CD8-positive, alpha-beta T cell (primary cell): ENCODE measurements at places on chromosomes 6 and 20. TPM values are rescaled to one million over a fixed set of nuclear protein-coding genes. Genes with fewer than 3 reads are reported as not detected.

The ABCC10 gene
- 45.5 TPM for total RNA-seq

The EBF4 gene
- total RNA-seq: 5.8 TPM

The KIF16B gene
- total RNA-seq: 4.9 TPM

The CAGE1 gene
- 0.33 TPM for total RNA-seq

The IRAK1BP1 gene
- 1.0 TPM for total RNA-seq

The RAET1E gene
- total RNA-seq: not detected

The SYTL3 gene
- 38.2 TPM for total RNA-seq

The PPARD gene
- 21.5 TPM for total RNA-seq

The TCP11 gene
- total RNA-seq: not detected

The PTP4A1 gene
- 329 TPM for total RNA-seq

The SNX9 gene
- 63.2 TPM for total RNA-seq

The USP49 gene
- 1.6 TPM for total RNA-seq
